ENCODE measurements at places on chromosomes 13 and 19.

DNA sequence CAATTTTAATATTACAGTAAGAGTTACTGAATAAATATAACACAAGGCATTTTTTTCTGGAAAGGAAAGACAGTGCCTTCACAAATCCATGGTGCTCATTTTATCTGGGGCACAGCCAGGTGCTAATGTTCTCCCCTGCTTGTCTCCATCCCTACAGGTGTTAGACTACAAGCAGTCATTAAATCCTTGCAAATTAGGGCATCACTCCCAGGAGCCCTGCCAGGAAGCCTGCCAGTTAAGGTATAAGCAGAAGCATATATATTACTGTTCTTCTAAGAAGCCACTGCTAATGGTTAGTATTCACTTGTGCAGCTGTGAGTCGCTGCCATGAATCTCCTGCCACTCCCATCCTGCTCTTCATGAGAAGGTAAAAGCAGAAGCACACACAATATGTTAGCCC lies 149.7 kb downstream of the OXGR1 start:
- DNase-seq: no peak

GRCh38 chr19:15303105-15303780 lies 29.1 kb downstream of the BRD4 start:
- no peak for DNase-seq

GRCh38 chr19:13206587-13206986 lies 56.4 kb downstream of the IER2 start:
- DNase-seq: no peak

DNA sequence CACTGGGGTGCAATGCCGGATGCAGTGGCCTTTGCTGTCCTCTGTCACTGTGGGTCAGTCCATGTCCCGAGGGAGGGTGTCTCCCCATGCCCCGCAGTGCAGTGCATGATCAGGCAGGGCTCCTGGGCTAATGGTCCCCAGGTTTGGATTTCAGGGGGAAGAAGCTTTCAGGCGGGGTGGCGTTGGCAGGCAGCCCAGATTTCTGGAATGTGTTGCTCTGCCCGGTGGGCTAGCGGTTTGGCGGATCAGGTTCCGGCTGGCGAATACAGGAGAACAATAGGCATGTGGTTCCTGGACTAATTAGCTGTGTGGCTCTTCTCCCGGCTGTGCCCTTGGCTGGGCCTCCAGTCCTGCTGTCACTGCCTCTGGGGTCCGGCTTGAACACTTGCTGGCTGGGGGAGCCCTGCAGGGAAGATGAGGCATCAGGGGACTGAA lies 141.3 kb downstream of the FGF9 start:
- DNase-seq: no peak

GRCh38 chr13:99542788-99543406 lies 41.6 kb downstream of the TM9SF2 start:
- peak; percentile 24 for DNase-seq

- DNase-seq: no peak
These were observed 28.8 kb downstream of the IPO5 start for GRCh38 chr13:97982286-97982685.

DNA sequence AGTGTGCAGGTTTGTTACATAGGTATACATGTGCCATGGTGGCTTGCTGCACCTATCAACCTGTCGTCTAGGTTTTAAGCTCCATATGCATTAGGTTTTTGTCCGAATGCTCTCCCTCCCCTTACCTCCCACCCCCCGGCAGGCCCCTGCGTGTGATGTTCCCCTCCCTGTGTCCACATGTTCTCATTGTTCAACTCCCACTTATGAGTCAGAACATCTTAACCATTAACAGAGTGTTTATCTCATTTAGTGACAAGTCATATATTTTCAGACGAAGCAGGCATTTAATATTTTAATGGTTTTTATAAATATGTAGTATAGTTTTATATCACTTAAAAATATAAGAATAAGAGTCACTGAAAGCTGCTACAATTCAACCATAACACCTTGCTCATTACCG lies 780.5 kb upstream of the ARGLU1 start:
- DNase-seq: no peak

GRCh38 chr13:30145709-30146367 lies 161.5 kb downstream of the KATNAL1 start:
- DNase-seq: peak; percentile 24

- DNase-seq: no peak
These were observed 394.9 kb downstream of the DLEU7 start for GRCh38 chr13:50448535-50448998.

DNA sequence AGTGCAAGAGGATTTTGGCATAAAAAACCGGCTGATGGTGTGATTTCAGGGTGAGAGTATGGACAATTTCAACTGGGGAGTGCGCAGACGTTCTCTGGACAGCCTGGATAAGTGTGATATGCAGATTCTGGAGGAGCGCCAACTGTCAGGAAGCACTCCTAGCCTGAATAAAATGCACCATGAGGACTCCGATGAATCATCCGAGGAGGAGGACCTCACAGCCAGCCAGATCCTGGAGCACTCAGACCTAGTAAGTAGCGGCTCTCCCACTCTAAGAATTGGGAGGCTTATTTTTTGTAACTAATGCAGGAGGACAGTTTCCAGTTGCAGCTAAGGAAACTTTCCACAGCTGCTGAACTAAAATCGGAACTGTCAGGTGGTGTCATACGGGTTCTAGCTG lies 53.6 kb downstream of the ZAR1L start:
- no peak for DNase-seq

- no peak for DNase-seq
These were observed 770 bp upstream of the CAPNS1 start for GRCh38 chr19:36139120-36139472.

DNA sequence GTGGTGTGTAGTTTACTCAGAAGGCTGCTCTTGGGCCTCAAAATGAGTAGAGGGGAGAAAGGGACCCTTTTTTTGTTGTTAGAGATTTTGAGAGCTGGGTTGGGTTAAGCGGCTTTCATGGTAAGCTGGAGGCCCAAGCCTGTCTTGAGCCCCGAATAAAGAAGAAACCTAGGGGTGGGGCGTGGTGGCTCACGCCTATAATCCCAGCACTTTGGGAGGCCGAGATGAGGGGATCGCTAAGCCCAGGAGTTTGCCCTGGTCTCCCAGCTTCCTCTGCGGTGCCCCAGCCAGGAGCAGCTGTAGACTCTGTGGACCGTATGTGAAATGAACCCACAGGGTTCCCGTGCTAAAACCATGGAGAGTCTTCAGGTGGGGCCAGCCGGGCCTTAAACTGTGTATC lies 56.1 kb downstream of the KDM4B start:
- no peak for DNase-seq

GRCh38 chr13:44296856-44297255 lies 76.8 kb upstream of the SERP2 start:
- no peak for DNase-seq

GRCh38 chr13:66214467-66214866 lies 1015.7 kb downstream of the PCDH9 start:
- no peak for DNase-seq

DNA sequence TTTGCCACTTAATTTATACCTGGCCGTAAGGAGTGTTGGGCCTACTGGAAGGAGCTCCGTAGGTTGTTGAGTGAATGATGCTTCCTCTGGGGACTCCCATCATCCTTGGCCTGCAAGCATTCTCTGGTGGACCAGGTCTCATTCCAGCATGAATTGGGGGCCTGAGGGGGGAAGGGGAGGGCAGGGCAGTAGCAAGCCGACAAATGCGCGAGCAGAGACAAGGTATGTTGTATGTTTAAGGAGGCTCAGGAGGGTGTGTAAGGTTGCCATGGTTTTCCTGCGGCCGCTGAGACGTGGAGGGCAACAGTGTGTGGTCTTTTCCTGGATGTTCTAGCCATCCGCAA lies 749 bp downstream of the ZNF264 start:
- no peak for DNase-seq

GRCh38 chr19:16367261-16367683 lies 42.6 kb downstream of the KLF2 start:
- no peak for DNase-seq

DNA sequence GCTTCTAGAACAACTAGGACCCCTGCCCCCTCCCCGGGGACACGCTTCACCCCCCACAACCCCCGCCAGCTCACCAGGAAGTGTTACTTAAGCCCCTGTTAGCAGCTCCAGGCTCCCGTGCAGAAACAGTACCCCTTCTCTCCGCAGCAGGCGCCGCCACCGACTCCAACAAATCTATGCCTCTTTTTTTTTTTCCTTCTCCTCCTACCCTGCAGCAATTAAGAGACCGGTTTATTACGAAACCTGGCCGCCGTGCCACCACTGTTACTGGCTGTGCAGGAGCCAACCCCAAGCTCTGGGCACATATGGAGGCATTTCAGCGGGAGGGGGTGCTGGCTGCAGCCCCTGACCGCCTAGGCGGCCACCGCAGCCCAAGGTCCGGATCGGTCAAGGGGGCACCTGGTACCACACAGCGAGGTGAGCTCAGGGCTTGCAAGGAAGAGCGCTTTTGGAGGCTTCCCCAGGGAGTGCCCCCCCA lies 2.4 kb downstream of the GADD45B start:
- DNase-seq: peak; percentile 50

- no peak for DNase-seq
These were observed 34.5 kb upstream of the SMAD9 start for GRCh38 chr13:36954542-36954941.

- no peak for DNase-seq
These were observed 19.5 kb downstream of the NUFIP1 start for GRCh38 chr13:44969551-44970484.

DNA sequence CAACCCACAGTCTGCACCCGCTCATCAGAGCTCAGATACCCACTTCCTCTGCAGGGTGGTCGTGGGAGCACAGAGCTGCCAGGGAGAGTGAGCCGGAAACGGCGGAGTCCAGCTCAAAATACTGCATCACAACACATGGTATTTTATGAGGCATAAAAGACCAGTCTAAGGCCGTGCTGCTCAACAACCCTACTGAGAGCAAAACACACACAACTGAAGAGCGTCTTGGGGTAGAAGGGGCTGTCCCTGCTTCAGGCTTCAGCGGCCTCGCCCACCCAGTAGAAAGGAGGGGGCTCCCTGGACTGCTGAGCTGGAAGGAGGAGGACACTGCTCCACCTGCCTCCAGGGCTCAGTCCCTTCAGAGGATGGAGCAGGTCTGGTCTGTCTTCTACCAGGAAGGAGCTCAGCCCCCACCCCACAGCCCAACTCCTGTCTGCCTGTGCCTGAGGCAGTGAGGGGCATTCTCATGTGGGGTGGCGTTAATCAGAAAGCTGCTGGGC lies 36.9 kb downstream of the NAXD start:
- no peak for DNase-seq

- DNase-seq: no peak
These were observed 96.8 kb downstream of the SUCLA2 start for GRCh38 chr13:47904241-47904640.

GRCh38 chr13:78909276-78909675 lies 250.3 kb upstream of the OBI1 start:
- no peak for DNase-seq

DNA sequence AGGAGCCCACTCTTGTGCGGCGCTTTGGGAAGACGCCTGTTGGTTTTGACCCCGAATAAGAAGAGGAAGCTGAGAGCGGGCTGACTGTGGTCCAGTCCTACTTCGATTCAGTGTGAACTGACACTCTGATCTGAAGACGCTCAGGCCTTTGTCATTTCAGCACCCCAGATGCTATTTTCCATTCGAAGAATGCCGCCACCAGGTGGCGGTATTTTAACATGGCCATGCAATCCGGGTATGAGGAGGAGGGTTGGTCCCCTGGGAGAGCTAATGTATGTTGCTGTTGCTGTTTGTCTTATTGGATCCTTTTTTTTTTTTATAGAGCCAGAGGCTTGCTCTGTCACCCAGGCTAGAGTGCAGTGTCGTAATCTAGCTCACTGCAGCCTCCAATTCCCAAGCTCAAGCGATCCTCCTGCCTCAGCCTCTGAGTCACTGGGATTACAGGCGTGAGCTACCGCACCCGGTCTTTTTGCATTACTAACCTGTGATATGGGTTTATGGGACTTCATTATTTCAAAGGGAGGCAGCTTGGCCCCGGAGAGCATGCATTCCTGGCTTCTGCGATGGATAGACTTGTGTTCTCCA lies 803 bp upstream of the TIMM44 start:
- peak; percentile 87 for DNase-seq

DNA sequence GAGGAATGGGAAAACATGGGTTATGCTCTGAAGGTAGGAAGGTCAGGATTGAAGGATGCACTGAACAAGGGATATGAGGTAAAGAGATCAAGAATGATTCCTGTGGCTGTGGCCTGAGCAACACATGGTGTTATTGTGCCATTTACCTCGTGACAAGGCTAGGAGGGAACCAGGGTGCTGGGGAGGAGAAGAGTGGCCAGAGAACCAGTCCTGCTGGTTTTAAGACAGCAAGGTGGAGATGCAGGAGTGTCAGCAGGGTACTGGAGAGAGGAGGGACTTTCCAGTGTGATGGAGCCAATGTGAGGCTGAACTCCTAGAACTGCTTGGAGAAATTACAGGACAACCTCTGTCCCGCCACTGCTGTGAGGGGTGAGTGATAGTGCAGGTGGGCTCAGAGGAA lies 282.4 kb downstream of the MYO16 start:
- no peak for DNase-seq

- DNase-seq: no peak
These were observed 11.8 kb upstream of the ZNF563 start for GRCh38 chr19:12345197-12345596.

GRCh38 chr19:48955308-48955958 lies 758 bp downstream of the BAX start:
- DNase-seq: no peak

DNA sequence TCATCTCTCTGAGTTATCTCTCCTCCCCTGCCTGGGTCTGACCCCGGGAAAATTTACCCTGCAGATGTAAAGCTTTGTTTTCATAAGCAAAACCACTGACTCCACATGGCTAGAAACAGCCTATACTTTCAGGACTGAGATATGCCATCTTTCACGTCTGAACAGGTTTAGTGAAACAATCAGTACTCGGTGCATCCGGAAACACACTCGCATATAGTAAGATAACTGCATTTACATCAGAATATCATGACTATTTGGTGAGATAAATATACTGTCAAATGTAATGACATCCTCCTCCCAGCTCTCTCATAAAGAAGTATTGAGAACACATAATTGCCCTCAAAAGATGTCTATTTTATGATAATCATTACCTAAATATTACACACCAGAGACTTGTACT lies 172.8 kb downstream of the EFNB2 start:
- no peak for DNase-seq

DNA sequence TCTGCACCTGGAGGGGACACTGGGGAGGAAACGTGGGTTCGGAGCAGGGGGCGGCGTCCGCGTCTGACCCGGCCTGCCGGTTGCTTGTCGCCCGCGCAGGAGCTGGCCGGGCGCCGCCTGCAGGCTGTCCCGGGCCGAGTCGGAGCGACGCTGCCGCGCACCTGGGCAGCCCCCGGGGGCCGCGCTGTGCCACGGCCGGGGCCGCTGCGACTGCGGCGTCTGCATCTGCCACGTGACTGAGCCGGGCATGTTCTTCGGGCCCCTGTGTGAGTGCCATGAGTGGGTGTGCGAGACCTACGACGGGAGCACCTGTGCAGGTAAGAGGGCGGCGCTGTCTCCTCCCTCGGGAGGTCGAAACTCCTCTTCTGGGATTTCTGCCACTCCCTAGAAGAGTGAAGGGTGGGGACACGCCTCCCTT lies 1.3 kb downstream of the ITGBL1 start:
- no peak for DNase-seq

- no peak for DNase-seq
These were observed 35.4 kb upstream of the UQCRFS1 start for GRCh38 chr19:29248332-29248844.
